GM23338 (cell line): ENCODE measurements at places on chromosomes 12 and 14. TPM values are rescaled to one million over a fixed set of nuclear protein-coding genes. Genes with fewer than 3 reads are reported as not detected.

LRRC10 gene
- not detected in 2 replicates for total RNA-seq

ADAM21 gene
- total RNA-seq: not detected in 2 replicates

PTHLH gene
- not detected in 2 replicates for total RNA-seq

SLC39A5 gene
- 0.59 and 4.5 TPM in 2 replicates for total RNA-seq

PRB4 gene
- not detected in 2 replicates for total RNA-seq

IFI27 gene
- total RNA-seq: 0.23 and 0.49 TPM in 2 replicates

SERPINA9 gene
- not detected in 2 replicates for total RNA-seq

DNA sequence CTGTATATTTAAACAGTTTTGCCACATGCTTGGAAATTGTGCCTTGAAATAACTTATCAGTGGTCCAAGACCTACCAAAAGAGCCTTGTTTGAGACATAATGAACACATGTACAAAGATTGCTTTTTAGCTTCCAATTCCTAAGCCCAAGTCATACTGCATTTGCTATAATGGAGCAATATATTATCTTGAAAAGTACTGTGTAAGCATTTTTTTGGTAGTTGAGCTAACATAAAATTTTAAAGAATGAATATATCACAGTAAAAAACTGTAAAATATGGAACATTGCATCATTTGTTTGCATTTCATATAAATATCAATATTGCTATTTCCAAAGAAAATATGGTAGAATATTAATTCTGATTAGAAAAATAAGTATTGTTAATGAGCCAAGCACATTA is 28.8 kb upstream of the HMGA2 start:
- no peak overlapping the region for H3K4me3 ChIP-seq
- no peak for DNase-seq
- peaks cover 26% of the 10 kb centered on the region for H3K4me1 ChIP-seq
- no peak overlapping the region for H3K27ac ChIP-seq
- H3K36me3 ChIP-seq: no peaks in the 10 kb centered on the region

DNA sequence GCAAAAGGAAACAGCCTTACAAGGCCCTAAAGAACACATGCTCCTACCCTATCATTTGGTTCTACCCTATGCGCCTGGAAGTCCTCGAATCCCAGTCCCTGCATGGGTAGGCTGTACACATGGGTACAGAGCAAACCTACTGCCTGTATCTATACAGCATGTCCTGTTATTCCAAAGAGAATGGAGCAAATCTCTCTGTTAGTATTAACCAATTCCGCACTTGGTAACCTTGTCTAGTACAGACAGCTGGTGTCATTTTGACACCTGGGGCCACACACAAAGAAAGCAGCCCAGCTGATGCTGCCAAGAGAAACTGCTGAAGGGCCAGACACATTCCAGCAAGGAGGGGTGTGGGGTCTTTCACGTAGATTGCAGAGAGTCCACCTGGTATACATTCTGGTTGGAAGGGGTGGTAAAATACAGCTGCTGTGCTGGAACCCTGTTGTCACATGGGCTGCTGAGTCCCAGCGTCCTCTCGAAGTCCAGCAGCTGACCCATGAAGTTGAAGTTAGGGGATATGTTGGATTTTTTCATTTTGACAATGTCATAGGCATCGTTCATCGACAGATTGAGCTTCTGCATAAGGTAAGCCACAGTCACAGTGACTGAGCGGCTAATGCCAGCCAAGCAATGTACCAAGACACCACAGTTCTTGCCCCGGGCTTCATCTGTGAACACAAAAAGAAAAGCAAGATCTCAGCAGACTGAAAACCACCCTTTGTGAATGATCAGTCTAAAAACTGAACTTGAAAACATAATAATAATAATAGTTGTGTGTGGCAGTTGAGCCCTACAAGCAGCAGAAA is 3.2 kb downstream of the DUSP6 start:
- peak overlapping the region; percentile 59 for H3K4me3 ChIP-seq
- no peak overlapping the region for H3K27ac ChIP-seq
- no peak for DNase-seq
- peaks cover 20% of the 10 kb centered on the region for H3K36me3 ChIP-seq
- peaks cover 22% of the 10 kb centered on the region for H3K27me3 ChIP-seq

DNA sequence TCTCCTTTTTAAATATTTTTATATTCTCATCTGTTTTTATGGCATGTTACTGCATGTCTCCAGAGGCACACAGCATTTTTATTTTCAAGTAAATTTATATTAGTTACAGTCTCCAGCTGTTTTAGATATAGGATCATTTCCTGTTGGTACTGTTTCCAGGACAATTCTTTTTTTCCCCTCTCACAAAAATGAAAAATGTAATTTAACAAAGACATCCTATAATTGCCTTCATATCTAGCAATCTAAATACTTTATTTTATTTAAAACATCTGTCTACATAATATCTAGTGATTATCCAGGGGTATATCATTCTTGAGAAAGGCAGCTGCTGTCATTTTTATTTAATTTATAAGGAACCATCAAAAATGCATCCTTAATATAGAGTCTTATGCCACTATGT is 272.4 kb upstream of the NPAS3 start:
- H3K4me1 ChIP-seq: peaks cover 9% of the 10 kb centered on the region
- no peaks in the 10 kb centered on the region for H3K27me3 ChIP-seq
- H3K27ac ChIP-seq: no peak overlapping the region
- H3K36me3 ChIP-seq: no peaks in the 10 kb centered on the region
- DNase-seq: no peak

GRCh38 chr14:83660597-83660996 is 1869.3 kb upstream of the FLRT2 start:
- peaks cover 13% of the 10 kb centered on the region for H3K4me1 ChIP-seq
- no peak overlapping the region for H3K4me3 ChIP-seq
- no peaks in the 10 kb centered on the region for H3K27me3 ChIP-seq
- H3K27ac ChIP-seq: no peak overlapping the region
- DNase-seq: no peak

DNA sequence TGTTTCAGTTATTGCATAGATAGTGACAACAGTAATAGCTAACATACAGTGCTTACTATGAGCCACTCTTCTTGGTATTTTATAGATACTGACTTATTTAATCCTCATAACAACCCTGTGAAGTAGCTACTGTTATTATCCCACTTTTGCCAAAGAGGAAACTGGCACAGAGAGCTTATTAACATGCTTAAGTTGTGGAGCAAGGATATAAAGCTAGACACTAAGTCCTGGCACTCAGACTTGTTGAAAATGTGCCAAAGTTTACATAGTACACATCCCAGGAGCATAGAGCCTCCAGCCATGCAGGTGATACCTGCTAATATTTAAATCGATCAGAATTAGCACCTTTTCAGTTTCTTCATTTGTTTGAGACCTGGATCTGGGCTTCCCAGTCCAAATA is 41.8 kb downstream of the VEZT start:
- no peak overlapping the region for H3K27ac ChIP-seq
- DNase-seq: no peak
- H3K27me3 ChIP-seq: no peaks in the 10 kb centered on the region
- peaks cover 9% of the 10 kb centered on the region for H3K4me1 ChIP-seq
- H3K36me3 ChIP-seq: peaks cover 3% of the 10 kb centered on the region; the same call in 1 of the 2 replicates

DNA sequence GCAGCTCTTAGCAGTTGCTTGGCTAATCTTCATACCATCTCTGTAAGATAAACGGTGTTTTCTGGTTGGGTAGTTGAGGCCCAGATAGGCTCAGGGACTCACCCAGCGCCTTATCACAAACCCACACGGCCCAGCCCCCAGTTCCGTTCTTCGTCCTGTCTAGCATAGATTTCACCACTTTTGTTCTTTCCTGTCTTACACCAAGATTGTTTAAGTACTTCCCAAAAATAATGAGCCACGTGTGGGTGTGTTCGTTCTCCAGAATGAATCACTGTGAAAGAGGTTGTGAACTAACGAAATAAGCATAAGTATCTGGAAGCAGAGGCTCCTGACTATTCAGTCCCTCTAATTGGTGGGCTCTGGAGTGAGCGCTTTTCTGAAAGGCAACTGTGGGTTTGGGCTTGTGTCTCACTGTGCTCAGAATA is 21.4 kb downstream of the ACVR1B start:
- no peak overlapping the region for H3K4me3 ChIP-seq
- H3K36me3 ChIP-seq: no peaks in the 10 kb centered on the region
- DNase-seq: no peak
- no peak overlapping the region for H3K27ac ChIP-seq
- H3K27me3 ChIP-seq: no peaks in the 10 kb centered on the region

DNA sequence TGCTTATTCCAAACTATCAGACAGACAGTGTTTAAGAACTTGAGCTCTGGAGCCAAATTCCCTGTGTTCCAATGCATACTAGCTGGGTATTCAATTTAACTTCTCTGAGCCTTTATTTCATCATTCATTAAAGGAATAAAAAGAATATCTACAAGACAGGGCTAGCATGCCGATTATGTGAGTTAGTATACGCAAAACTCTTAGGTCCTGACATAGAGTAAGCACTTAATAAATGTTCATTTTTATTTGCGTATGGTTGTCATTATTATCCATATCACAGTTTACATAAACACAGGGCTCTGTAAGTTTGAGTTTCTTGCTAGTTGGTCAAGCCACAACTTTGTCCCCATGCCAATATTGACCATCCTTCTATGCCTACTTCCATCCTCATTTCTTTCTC is 161.5 kb downstream of the NUAK1 start:
- no peak overlapping the region for H3K27ac ChIP-seq
- H3K4me1 ChIP-seq: peaks cover 16% of the 10 kb centered on the region
- no peak for DNase-seq
- no peaks in the 10 kb centered on the region for H3K36me3 ChIP-seq
